ENCODE measurements at places on chromosomes 12 and 14. TPM values are rescaled to one million over a fixed set of nuclear protein-coding genes. Genes with fewer than 3 reads are reported as not detected.

- no peaks in the 10 kb centered on the region for H3K4me1 ChIP-seq
- no peak overlapping the region for H3K4me3 ChIP-seq
- no peaks in the 10 kb centered on the region for H3K27me3 ChIP-seq
- no peaks in the 10 kb centered on the region for H3K36me3 ChIP-seq
These were observed 51.9 kb upstream of the PTHLH start for GRCh38 chr12:28024231-28024995.

- DNase-seq: no peak
- H3K4me1 ChIP-seq: no peaks in the 10 kb centered on the region
These were observed 11.2 kb downstream of the BCAT1 start for GRCh38 chr12:24937553-24938244.

- no peak for DNase-seq
- H3K36me3 ChIP-seq: no peaks in the 10 kb centered on the region
- H3K4me3 ChIP-seq: no peak overlapping the region
- no peaks in the 10 kb centered on the region for H3K4me1 ChIP-seq
These were observed 34.8 kb downstream of the DLK1 start for GRCh38 chr14:100761481-100761880.

- H3K27ac ChIP-seq: peak overlapping the region; percentile 72
- H3K4me3 ChIP-seq: peak overlapping the region; percentile 73
- peaks cover 25% of the 10 kb centered on the region for H3K4me1 ChIP-seq
- no peaks in the 10 kb centered on the region for H3K36me3 ChIP-seq
- peak; percentile 72 for DNase-seq
- no peaks in the 10 kb centered on the region for H3K27me3 ChIP-seq
These were observed 613 bp downstream of the ARHGEF40 start for GRCh38 chr14:21070610-21071224.

DNA sequence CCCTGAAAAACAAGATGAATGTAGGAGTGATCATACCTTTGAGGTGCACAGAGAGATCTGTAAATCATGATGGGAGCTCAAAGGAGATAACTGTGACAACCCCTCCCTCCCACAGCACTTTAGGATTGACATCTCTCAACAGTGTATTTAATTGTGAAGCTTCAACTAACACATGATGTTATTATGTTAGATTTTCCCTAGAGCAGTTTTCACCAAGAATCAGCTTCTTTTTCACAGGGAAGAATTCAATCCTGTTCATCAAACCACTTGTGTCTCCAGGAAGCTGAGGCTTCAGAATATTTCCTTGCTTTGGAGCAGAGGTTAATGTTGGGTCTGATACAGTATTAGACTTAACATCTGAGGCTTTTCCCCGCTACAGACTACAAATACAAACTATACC, 11.8 kb downstream of the RPS6KA5 start:
- H3K27ac ChIP-seq: no peak overlapping the region
- H3K27me3 ChIP-seq: no peaks in the 10 kb centered on the region
- no peak for DNase-seq
- H3K4me3 ChIP-seq: no peak overlapping the region

DNA sequence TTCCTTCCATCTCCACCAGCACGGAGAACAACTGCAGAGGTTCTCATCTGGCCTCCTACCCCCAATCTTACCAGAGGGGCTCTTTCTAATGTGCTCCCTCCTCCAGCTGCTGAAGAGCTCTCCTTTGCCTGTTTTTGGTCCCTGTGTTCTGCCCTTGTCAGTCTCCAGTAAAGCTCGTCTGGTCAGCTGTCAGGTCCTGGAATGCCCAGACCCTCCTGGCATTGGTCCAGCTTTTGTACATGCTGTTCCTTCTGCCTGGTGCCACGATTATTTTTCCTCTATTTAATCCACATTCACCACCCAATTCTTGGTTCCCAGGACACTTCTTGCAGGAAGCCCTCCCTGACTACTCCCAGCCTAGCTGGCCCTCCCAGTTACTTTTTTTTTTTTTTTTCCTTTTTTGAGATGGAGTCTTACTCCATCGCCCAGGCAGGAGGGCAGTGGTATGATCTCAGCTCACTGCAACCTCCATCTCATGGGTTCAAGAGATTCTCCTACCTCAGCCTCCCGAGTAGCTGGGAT, 6.5 kb downstream of the SLC8B1 start:
- H3K36me3 ChIP-seq: no peaks in the 10 kb centered on the region
- no peak for DNase-seq
- no peak overlapping the region for H3K27ac ChIP-seq
- H3K27me3 ChIP-seq: no peaks in the 10 kb centered on the region
- H3K4me1 ChIP-seq: peaks cover 10% of the 10 kb centered on the region

GRCh38 chr12:104764225-104765091, 193.6 kb downstream of the SLC41A2 start:
- H3K27ac ChIP-seq: no peak overlapping the region
- H3K36me3 ChIP-seq: no peaks in the 10 kb centered on the region
- no peaks in the 10 kb centered on the region for H3K4me1 ChIP-seq
- H3K4me3 ChIP-seq: no peak overlapping the region

DNA sequence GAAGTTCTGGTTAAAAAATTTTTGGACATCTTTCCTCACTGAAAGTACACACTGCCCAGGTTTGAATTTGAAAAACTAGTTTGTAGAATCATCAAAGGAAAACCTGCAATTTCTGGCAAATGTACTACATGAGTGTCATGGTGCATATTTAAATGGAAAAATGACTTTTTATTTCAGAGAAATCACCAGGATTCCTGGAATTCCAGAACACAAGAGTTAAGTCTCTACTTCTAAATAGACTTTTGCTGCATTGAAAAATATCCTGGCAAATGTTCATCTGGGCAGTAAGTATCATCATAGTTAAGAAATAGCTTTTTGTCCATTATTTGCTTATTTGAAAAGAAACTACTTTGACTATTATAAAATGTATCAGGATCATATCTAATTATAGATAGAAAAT, 275.1 kb downstream of the PRKD1 start:
- H3K27ac ChIP-seq: no peak overlapping the region
- DNase-seq: no peak
- H3K4me3 ChIP-seq: no peak overlapping the region

GRCh38 chr14:36952689-36953088, 219.7 kb downstream of the SLC25A21 start:
- DNase-seq: no peak
- no peaks in the 10 kb centered on the region for H3K4me1 ChIP-seq
- H3K36me3 ChIP-seq: no peaks in the 10 kb centered on the region
- H3K4me3 ChIP-seq: no peak overlapping the region

DNA sequence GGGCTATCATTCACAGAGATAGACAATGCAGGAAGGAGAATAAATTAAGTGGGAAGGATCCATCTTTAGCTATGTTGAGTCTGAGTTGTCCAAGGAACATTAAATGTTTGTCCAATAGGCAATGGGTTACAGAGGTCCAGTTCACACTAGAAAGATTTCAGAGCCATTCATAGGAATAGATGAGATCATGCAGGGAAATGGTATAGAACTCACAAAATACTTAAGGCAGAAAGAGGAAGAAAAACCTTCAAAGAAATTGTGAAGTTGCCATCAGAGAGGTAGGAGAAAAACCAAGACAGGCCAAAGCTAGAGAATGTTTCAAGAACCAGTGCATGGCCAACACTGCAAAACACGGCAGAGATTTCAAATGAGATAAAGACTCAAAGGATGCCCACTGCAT, 94.1 kb downstream of the PHLDA1 start:
- no peaks in the 10 kb centered on the region for H3K36me3 ChIP-seq
- peaks cover 3% of the 10 kb centered on the region for H3K4me1 ChIP-seq
- no peak overlapping the region for H3K4me3 ChIP-seq

DNA sequence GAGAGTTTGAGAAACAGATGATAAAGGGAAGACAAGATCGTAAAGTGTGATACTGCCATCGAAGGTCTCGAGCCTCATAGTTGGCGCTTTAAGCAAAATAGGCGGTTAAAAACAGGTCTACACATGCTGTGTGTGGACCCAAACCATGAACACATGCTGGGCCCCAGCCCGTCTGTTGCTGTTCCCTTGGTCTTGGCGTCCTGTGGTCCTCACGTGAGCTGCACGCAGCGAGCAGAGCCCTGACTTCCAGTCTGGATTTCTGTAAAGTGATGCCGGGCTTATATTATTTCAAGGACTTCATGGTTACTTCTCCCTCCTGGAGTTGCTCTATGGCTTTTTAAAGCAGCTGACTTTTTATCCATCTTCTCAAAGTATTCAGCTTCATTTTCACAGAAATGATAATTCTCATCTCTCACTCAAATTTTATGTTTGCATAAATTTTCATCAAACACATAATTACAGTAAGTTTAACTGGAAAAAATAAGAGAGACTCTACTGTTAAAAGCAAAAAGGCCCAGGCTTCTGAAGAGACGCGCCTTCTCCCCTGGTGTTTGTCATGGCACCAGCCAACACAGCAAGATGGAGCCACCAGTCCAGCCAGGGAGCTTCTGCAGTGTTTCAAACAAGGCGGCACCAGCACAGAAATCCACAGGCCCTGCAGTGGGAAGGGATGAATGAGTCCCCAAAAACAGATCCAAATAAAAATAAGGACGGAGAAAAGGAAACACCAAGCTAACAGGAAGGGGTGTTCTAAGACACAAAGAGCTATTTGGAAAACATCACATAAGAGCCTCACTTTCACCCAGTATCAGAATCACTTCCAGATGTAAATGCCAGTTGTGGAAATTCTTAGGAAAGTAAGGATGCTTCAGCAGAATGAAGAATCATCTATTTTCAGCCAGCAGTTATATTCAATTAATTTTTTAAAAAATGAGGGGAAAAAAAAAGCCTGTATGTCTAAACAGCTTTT, 24.9 kb downstream of the SFSWAP start:
- H3K36me3 ChIP-seq: peaks cover 54% of the 10 kb centered on the region
- no peaks in the 10 kb centered on the region for H3K27me3 ChIP-seq
- no peak overlapping the region for H3K4me3 ChIP-seq
- no peak overlapping the region for H3K27ac ChIP-seq
- DNase-seq: no peak
- no peaks in the 10 kb centered on the region for H3K4me1 ChIP-seq

DNA sequence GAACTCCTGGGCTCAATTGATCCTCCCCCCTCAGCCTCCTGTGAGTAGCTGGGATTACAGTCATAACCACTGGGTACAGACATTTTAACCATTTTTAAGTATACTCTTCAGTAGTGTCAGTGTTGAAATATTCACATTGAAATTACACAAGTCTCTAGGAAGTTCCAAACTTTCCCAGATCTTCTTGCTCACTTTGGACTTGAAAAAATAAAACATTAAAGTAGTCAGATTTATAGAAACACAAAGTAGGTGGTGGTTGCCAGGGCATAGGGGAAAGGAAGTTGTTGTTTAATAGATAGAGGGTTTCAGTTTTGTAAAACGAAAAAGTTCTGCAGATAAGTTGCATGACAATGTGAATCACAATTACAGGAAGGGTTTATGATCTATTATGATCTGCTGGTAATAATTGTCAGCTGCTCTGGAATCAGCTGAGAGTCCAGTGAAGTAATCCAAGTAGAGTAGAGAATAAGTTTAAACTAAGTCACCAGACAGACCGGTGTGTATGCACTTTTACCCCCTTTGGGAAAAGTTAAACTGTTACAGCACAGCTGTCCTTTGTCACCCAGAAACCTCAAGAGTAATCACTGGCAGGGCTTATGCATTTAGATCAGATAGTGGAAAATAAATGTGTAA, 27.4 kb downstream of the PCNX1 start:
- no peaks in the 10 kb centered on the region for H3K4me1 ChIP-seq
- H3K27ac ChIP-seq: peak overlapping the region; percentile 65
- no peaks in the 10 kb centered on the region for H3K27me3 ChIP-seq
- H3K36me3 ChIP-seq: no peaks in the 10 kb centered on the region
- DNase-seq: no peak
- H3K4me3 ChIP-seq: no peak overlapping the region

DNA sequence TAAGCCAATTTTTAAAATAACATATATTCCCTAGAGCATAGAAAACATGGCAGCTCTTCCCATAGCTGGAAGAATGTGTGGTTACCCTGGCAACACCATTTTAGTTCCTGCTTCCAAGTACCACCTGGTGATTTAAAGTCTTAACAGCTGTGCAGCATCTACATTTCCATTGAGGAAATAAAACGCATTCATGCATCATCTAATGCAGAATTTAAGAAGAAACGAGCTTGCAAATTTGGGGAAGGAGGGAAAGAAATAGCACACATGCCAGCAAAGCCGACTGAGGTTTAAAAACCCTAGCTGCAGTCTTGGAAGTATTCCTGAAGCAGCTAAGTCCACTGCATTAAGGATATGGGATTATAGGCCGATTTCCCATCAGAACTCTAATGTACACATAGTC, 22.8 kb upstream of the SLC38A2 start:
- H3K27me3 ChIP-seq: no peaks in the 10 kb centered on the region
- DNase-seq: no peak
- H3K4me1 ChIP-seq: no peaks in the 10 kb centered on the region
- H3K27ac ChIP-seq: no peak overlapping the region

DNA sequence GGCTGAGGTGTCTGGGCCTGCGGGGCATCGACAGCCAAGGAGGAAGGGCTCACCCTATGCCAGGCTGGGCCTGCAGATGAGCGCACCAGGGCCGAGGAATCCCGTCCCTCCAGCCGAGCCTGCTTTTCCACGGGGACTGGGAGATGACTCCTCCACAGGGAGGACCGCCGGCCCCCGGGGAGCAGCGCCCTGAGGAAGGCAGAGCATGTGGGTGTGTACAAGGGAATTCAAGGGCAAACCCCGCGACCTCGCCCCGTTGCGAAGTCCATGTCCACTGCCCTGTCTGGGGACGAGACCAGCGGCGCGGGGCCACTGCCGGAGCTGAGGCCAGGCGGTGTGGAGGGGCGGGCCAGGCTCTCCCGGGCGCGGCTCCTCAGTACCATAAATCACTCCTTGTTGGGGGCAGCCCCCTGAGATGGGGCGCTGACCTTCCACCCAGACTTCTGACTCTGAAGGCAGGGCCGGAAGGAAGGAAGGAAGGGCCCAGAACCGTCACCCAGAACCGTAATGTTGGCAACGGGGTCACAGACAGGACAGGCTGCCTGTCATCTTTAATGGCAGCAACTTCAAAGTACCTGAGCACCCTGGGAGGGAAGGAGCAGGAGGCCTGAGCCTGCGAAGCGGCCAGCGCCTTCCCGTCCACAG, 52.5 kb downstream of the RNF34 start:
- H3K4me1 ChIP-seq: no peaks in the 10 kb centered on the region
- H3K36me3 ChIP-seq: no peaks in the 10 kb centered on the region
- peak; percentile 59 for DNase-seq
- no peaks in the 10 kb centered on the region for H3K27me3 ChIP-seq
- H3K4me3 ChIP-seq: no peak overlapping the region
- H3K27ac ChIP-seq: no peak overlapping the region

- no peaks in the 10 kb centered on the region for H3K4me1 ChIP-seq
- no peaks in the 10 kb centered on the region for H3K27me3 ChIP-seq
- no peak for DNase-seq
- H3K36me3 ChIP-seq: no peaks in the 10 kb centered on the region
These were observed 43.9 kb upstream of the CTDSP2 start for GRCh38 chr12:57890191-57891115.

- peak overlapping the region; percentile 71 for H3K4me3 ChIP-seq
- no peaks in the 10 kb centered on the region for H3K4me1 ChIP-seq
- peak overlapping the region; percentile 85 for H3K27ac ChIP-seq
- H3K36me3 ChIP-seq: no peaks in the 10 kb centered on the region
These were observed 982 bp downstream of the BCL7A start for GRCh38 chr12:122022393-122023338.

GRCh38 chr12:67038486-67038885, 230.7 kb upstream of the CAND1 start:
- no peak overlapping the region for H3K27ac ChIP-seq
- H3K36me3 ChIP-seq: no peaks in the 10 kb centered on the region
- no peak overlapping the region for H3K4me3 ChIP-seq
- H3K27me3 ChIP-seq: no peaks in the 10 kb centered on the region
- no peaks in the 10 kb centered on the region for H3K4me1 ChIP-seq

LGR5 gene
- 0.11 TPM for total RNA-seq

IGF1 gene
- 105 TPM for total RNA-seq

ZNF839 gene
- total RNA-seq: 5.3 TPM

OR6C74 gene
- not detected for total RNA-seq

PAPLN gene
- 0.86 TPM for total RNA-seq

Measured in right lobe of liver (tissue), 6 donors.